ENCODE measurements at places on chromosomes 5 and 9.

GRCh38 chr9:84807870-84808390 is 138.4 kb downstream of the NTRK2 start:
- DNase-seq = no peak

DNA sequence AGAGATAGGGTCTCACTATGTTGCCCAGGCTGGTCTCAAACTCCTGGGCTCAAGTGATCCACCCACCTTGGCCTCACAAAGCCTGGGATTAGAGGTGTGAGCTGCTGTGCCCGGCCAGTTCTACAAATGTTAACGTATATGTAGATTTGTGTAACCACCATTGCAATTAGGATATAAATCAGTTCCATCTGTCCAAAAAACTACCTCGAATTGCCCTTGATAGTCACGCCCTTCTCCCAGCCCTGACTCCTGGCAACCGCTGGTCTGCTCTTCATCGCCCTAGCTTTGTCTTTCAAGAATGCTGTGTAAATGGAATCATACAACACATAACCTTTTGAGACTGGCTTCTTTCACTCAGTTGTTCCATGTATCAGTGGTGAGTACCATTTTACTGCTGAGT is 46.1 kb upstream of the PPARGC1B start:
- no peak for DNase-seq

DNA sequence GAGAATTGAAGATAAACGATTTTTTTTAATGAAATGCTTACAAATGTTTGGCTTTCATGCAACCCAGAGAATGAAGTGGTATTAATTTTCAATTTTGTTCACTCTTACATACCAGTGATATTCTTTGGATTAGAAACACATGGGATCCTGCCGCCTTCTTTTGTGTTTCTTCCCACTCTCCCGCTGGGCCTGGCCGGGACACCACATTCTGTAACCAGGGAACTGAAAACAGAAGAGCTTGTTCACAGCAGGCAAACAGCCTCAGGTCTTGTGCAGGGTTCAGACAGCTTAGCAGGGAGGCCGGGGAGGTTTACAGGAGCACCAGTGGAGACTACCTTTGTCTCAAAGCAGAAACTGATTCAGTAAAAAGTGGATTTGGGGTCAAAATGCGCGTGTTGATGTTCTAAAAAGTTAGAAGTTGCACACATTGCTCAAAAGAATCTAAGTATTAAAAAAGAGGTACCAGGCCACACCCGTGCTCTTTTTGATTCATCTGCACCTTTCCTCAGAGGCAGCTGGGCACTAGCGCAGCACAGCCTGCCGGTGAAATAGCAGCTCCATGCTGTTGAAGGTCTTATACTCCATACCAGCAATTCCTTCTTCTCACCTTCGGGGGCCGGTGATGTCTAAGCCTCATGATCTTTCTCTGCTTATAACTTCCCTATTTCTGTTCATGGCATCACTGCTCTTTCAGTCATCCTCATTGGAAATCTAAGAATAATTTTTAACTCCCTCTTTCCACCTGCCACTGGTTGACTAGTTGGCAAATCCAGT is 67.1 kb downstream of the GRAMD2B start:
- DNase-seq = no peak

DNA sequence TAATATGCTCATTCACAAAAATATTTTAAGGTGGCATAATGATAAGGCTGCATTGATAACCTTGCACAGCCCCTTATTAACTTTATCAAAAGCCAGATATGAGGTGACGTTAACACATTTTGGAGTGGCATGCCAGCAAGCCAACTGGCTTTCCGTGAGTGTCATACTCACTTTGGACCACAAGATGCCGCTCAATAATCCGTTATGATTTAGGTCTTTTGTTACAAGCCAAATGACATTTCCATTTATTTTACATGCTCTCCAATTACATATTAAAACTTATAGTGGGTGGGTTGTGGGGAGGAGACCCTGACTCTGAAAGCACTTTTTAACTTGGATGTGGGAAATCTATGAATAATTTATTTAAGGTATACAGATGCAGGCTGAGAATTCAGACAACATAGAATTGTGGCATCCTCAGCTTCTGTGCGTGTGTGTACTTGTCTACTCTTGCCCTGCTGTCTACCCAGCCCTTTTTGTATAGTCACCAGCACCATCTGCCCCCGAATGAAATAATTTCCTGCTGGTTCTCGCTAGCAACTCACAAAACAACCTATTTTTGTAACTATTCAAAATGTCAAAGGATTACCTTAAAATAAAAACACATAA is 305.1 kb downstream of the PSAT1 start:
- no peak for DNase-seq

DNA sequence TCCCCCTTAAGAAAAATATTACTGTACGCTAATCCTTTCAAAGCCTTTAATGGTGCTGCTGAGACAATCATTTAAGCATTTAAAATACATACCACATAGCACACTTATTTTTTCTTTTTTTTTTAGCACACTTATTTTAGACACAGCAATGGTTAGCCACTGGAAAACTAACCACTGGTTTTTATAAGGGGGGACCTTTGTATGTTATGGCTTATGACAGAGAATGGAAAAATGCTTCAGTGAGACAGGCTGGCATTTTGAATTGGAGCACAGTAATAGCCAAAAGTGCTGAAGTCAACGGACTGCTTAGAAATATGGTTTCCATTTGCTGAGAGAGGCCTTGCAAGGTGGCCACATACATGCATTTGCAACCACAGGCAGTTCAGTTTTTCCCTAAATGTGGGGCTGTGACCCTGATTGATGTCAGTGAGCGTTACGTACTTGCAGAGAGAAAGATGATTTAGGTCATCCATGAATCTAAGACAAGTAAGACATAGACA is 28.5 kb downstream of the AOPEP start:
- DNase-seq = no peak

DNA sequence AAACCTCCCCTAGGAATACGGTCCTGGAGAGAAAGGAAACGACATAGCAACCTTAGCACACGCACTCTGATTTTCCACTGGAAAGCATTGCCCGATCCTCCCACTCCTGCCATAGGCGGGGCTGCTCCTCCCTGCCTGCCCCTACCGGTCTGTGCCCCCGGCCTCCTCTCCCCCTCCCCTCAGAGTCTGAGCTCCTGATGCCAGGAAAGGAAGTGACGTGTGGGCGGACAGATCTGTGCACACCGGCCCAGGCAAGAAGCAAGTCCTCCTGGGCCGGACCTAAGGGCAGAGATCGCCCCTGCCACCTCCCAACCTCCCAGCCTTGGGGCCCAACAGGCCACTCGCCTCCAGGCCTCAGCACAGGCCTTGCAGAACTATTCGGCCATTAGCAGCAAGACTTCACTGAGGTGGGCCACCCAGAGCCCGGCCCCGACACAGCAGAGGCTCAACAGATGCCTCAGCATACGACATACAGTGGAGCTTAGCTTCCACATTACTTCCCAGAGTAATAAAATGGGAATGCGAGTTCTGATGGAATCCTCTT is 7.2 kb downstream of the NINJ1 start:
- peak; percentile 78 for DNase-seq

DNA sequence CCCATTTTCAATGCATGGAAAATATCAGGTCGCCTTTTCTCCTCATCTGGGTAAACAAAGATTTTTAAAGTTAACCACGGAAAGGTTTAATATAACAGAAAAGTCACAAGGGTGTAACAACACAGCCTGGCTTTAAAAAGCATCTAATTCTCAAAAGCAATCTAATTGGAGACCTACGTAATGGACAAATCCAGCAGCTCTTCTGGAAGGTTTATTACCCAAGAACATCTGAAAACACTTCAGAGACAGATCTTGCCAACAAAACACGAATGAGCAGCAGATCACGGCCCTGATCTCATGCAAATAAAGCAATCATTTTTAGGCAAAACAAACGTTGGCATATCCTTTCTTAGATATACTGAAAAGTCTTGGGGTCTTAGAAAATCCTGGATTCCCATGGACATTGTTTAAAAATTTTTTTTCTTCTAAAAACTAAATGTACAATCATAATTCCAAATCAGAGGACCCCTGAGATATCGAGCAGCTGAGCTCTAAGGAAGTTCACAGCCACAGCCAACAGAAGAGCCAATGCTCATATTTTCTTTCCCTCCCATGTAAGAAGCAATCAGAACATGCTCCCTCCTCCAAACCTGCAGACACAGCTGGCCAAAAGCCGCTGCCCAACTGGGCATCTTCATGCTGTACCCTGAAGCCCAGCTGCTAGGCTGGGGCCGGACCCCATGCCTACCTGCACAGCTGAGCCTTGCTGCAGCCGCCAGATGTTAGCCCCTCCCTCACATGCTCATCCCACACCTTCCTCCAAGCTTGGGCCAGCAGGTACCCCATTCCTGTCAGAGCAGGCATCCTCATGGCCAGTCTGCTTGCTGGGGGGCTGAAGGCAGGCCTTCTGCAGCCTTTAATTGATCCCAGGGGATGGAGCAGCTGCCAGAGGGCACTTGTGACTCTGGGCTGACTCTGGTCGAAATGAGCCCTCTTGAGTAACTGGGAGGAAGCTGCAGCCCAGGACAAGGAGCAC is 11.2 kb downstream of the ANKS6 start:
- DNase-seq = no peak

- no peak for DNase-seq
These were observed 22.5 kb downstream of the POLR1E start for GRCh38 chr9:37508135-37508833.

DNA sequence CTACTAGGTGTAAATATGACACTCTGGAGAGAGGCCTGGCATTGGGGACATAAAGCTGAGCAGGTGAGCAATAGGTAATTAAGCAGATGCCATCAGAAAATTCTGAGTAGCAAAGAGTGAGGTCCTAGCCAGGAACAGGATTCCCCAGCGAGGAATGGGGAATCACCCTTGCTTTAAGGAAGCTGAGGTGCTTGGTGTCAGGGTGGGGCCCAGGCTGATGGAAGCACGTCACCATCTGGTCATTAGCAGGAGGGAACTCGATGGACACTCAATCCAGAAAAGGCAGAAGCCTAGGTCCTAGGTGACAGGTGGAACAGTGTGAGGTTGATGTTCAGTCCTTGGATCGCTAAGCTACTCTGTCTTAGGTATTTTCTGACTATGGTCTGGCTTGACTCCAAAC is 562.7 kb upstream of the DAP start:
- no peak for DNase-seq

GRCh38 chr5:127290019-127290945 is at the start of gene MEGF10:
TSS of gene MEGF10 (plus strand) at chr5:127290796. CDS start at chr5:127331309, 40,513 bp downstream.
- no peak for DNase-seq

All from coronary artery (tissue), 2 donors.